ENCODE measurements at places on chromosomes 11 and 22.

DNA sequence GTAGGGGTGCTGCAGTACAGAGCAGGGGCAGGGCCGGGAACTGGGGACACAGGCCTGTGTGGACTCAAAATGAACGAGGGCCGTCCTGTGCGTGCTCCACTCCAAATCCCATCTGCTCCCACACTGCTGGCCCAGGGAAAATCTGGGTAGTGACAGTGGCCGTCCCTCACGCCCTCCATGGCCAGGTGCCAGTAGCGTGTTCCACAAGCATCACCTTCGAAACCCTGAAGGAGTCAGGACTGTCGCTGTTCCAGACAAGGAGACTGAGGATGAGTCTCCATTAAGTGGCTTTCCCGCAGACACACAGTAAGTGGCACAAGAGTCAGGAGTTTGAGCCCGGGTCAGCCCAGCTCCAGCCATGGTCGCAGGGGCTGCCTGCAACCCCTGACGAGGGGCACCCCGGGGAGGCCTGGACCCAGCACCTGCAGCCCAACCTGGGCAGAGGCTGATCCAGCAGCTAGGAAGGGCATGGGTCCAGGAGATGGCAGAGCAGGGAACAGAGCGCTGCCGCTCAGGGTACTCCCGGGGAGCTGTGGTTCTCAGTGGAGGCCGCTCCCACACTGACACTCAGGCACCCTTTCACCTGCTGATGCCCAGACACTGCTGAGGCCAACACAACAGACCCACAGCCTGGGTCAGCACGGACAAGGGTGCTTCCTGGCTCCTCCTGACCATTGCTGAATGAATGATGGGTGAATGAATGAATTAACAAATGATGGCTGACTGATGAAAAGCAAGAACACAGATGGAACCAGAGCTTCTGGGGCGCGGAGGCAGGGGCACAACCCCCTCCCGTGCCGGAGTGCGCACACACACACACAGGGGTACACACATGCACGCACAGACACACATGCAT lies 35.3 kb downstream of the IGF2 start:
- DNase-seq = no peak

- no peak for DNase-seq
These were observed 9.7 kb upstream of the PGA3 start for GRCh38 chr11:61193596-61193995.

- DNase-seq = no peak
These were observed 58.6 kb upstream of the NNMT start for GRCh38 chr11:114237321-114238280.

DNA sequence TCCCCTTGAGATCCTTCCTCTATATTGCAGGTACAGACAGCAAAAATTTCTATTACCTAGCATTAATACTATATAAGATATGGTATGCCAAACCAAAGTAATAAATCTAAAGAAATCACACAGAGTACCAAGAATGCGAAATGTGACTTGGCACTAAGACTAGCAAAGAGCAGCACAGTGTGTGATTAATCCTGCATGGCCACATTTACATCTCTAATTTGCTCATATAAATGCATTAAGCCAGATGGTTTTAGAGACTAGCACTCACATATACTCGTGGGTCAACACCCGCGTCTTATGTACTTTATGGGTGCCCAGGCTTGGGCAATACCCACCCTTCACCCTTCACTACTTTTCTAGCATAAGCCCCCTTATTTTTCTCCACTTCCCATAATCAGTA lies 213.2 kb downstream of the TTC28 start:
- no peak for DNase-seq

GRCh38 chr11:84655712-84656111 lies 971.4 kb downstream of the DLG2 start:
- no peak for DNase-seq

DNA sequence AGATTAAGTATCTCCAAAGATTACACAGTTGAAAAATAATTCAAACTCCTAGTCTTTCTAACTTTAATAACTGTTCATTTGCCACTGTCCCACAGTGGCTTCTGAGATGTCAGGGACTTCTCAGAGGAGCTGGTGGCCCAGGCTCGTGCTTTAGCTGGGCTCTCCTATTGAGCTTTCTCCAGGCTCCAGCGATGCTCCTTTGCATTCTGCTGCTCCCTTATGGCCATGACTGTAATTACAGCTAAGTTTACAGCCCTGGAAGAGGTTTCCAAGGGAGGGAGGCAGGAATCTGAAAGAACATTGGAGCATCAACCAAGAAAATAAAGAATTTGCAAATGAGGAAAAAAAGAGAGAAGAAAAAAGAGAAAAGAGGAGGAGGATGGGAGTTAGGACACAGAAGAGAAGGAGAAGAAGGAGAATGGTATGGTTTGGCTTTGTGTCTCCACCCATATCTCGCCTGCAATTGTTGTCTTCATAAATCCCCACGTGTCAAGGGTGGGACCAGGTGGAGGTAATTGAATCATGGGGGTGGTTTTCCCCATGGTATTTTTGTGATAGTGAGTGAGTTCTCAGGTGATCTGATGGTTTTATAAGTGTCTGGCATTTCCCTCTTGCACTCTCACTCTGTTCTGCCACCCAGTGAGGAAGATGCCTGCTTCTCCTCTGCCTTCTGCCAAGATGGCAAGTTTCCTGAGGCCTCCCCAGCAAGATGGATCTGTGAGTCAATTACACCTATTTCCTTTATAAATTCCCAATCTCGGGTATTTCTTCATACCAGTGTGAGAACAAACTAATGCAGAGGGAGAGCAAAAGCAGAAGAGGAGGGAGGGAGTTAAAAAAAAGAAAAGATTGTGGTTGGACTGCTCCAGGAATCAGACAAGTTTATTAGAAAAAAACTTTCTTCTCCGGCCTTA lies 857.0 kb downstream of the KCNA4 start:
- DNase-seq = no peak

GRCh38 chr11:128552783-128553661 lies 34.3 kb downstream of the ETS1 start:
- DNase-seq = no peak

GRCh38 chr11:2982214-2982613 lies 9.9 kb downstream of the NAP1L4 start:
- no peak for DNase-seq

Data from T-helper 2 cell treated with Interferon-gamma antibody and Interleukin-4, amounts not matched to agents 5 μg/mL and 100 μg/mL, for 36 hours (primary cell).